ENCODE measurements at places on chromosomes 1 and 21.

DNA sequence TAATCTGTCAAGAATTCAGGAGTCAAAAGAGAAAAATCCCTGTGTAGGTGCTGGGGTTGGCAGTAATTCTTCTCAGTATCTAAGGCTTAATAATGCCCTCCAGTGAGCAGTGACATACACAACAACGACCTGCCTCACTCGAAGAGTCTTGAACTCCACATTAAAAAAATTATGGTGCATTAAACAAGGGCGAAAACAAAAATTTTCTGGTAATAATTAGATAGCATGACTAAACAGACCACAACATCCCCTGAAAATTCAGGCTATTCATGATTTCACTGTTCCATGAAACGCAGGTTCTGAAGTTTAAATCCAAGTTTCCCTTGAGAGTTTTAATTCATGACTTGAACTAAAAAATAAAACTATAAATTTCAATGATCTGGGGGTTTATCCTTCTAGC lies 5.1 kb downstream of the SRSF4 start:
- DNase-seq = no peak

DNA sequence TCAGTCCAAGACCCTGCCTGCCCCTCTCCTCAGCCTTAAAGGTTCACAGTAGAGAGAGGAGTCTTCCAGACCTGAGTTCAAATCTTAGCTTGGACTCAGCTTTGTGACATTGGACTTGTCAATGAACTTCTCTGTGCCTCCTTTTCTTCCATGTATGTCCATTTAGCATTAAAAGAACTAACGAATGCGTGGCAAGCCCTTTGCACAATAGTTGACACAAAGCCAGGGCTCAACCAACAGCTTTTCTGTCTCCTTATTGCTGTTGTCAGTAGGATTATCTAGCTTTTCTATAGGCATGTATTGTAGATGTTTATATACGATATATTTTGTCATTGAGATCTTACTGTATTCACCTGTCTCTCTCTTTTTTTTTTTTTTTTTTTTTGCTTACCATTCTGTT lies 450.8 kb downstream of the PTPRU start:
- DNase-seq = no peak

DNA sequence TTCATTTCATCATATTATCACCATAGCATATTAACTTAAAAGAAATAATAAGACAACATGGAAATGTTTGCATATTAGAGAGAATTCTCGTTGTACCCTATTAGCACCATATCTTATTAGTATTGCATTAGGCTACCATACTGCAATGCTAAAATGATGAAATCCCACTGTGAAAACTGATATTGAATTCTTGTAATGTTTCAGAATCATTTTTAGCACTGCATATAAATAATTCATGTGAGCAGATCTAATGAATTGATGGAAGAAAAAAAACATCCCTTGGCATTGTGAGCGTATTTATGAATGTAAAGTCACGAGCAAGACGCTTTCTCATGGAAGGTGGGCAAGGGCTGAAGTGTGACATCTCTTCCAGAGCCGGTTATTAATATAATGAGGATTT lies 257.1 kb upstream of the PTBP2 start:
- no peak for DNase-seq

GRCh38 chr1:147494998-147495580 lies 46.2 kb upstream of the BCL9 start:
- peak; percentile 78 for DNase-seq

DNA sequence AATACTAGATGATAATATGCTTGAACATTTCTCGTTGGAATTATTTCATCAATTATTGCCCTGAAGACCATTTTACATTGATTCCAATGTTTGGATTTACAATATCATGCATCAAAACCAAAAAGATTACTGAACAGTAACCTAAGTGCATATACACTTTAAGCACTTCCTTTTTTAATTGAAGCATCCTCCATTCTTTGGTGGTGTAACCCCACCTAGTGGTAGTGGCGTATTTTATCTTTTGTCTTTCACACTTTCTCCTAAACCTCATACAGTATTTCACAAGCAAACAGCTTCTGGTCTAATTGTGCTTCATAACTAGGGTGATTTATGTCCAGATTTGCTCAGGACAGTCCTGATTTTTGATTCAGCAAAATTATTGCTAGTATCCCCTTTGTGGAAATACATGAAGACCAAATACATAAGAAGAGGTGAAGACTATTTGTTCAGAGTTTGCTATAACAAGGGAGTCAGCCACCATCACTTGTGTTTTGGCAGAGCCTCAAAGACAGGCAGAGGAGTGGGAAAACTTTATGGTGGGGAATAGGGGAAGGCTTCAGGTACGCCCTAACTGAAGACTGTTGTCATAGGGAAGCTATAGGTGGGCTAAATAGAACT lies 3.4 kb upstream of the NVL start:
- DNase-seq = peak; percentile 53

GRCh38 chr1:185377831-185378230 lies 60.8 kb upstream of the IVNS1ABP start:
- no peak for DNase-seq

GRCh38 chr1:245008761-245009160 lies 144.4 kb upstream of the HNRNPU start:
- DNase-seq = no peak

DNA sequence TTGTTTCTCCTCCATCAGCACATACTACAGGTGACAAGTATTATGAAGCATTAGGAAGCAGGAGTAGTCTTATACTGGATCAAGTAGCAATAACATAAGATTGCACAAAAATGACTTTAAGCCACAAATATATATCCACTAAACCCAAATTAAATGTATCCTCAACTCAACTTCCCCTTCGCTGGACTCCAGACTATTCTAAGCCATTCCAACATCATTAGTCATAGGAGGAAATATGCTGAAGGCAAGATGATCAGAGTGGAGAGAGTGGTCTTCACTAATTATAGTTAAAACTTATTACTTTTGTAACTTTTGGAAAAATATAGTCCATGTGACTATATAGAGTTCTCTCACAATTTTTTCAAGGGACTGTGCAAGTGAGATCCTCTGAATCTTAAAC lies 390.7 kb upstream of the ZP4 start:
- no peak for DNase-seq

DNA sequence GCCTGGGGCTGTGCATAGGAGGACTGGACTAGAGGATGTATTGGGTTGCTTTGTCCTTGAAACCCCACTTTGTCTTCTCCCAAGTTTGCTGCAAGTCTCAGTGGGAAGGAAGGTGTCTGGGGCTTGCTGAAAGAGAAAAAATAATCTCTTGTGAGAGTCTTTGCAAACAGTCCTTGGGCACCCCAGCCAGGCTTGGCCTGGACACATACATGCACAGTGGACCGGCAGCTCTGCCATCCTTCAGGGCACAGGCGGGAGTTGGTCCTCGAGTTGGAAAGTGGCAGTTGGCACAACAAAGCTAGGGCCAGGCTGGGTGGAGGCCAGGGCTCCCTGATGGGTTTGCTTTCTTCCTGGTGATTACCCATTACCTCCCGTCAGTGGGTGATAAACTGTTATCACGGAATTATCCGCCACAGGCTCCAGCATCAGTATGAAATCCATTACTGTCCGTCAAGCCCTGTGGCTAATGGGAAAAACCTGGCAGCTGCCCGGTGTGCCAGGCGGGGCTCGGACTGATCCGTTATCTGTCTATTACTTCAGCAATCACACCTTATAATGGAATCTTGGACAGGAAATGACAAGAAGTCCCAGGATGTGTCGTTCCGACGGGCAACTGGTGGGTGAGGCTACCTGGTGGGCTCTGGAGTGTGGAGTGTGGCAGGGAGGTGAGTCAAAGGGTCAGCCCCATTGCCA lies 265.7 kb downstream of the GRIK3 start:
- no peak for DNase-seq

GRCh38 chr1:212671342-212672031 lies 28.2 kb downstream of the BATF3 start:
- peak; percentile 26 for DNase-seq

GRCh38 chr1:59673573-59674450 lies 140.9 kb upstream of the HOOK1 start:
- DNase-seq = peak; percentile 55

- DNase-seq = no peak
These were observed 255.3 kb downstream of the PDE4B start for GRCh38 chr1:66048011-66048410.

GRCh38 chr1:213389061-213389581 lies 338.1 kb downstream of the RPS6KC1 start:
- DNase-seq = no peak

GRCh38 chr1:110339407-110340206 lies 430 bp downstream of the RBM15 start:
- peak; percentile 44 for DNase-seq

DNA sequence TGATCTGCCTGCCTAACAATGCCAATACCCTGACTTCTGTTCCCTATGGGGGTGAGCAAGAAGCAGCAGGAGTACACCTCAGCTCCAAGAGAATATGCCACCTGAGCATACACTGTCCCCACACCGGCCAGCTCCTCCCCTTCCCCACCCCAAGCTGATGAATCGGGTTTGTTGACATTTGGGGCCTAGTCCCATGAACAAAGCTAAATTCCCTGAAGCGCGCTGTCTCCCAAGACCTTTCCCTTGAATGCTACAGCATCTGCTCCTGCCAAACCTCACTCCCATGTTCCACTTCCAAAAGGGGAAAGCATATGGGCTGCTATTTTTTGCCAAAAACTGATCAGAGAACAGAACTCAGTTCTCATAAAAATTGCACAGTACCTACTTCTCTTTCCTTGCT lies 220.4 kb upstream of the CAMK1G start:
- no peak for DNase-seq

- no peak for DNase-seq
These were observed 34.5 kb downstream of the EBNA1BP2 start for GRCh38 chr1:43137445-43138052.

DNA sequence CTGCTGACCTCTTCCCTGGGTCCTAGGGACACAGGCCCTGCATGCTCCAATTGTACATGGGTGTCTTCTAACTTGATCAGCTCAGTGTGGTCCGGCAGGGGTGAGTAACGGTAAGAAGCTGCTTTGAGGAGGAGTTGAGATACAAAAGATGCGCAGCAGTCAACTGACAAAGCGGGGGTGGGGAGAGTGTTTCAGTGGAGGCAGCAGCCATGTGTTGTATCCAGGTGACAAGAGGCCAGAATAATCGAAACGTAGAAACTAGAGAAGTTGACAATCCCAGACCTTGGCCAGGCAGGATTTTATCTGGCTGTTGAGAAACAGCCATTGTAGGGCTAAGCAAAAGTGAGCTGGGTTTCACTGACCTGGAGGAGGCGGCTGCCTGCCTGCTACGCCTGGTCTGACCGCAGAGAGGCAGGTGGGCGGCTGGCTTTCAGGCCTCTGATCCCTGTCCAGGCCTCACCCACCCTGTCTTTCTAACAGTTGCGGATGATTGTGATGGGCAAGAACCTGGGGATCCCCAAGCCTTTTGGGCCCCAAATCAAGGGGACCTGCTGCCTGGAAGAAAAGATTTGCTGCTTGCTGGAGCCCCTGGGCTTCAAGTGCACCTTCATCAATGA lies 28.8 kb downstream of the PADI6 start:
- DNase-seq = no peak

- no peak for DNase-seq
These were observed 23.7 kb downstream of the KRTAP10-1 start for GRCh38 chr21:44516342-44516741.

GRCh38 chr1:19139711-19140110 lies 70.4 kb downstream of the UBR4 start:
- DNase-seq = no peak

- DNase-seq = peak; percentile 89
These were observed at the start of gene ZBTB8B for GRCh38 chr1:32464716-32465577. ZBTB8B (plus strand) TSS chr1:32465072; CDS start chr1:32470625, 5,553 bp downstream.

DNA sequence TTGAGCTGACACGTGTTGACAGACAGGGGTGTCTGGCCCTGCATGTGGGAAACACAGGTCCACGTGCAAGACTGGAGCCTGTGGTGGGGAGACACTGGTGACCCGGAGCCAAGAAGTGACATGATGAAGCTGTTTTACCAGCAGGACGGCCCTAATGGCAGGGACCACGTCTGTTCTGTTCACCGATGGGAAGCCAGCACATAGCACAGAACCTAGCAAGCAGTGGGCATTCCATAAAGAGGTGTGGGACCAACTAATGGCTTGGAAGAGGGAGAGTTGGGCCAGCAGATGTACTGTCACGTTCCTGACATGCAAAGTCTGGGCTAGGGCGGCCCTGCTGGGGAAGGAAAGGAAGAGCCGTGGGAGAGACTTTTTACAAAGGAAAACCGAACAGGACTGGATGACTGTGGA lies 15.3 kb downstream of the NAV1 start:
- no peak for DNase-seq

GRCh38 chr21:45283611-45284455 lies 3.9 kb downstream of the POFUT2 start:
- DNase-seq = no peak

- DNase-seq = no peak
These were observed 5.1 kb upstream of the OLIG1 start for GRCh38 chr21:33064623-33065390.

GRCh38 chr1:233675446-233675845 lies 61.5 kb downstream of the KCNK1 start:
- no peak for DNase-seq

DNA sequence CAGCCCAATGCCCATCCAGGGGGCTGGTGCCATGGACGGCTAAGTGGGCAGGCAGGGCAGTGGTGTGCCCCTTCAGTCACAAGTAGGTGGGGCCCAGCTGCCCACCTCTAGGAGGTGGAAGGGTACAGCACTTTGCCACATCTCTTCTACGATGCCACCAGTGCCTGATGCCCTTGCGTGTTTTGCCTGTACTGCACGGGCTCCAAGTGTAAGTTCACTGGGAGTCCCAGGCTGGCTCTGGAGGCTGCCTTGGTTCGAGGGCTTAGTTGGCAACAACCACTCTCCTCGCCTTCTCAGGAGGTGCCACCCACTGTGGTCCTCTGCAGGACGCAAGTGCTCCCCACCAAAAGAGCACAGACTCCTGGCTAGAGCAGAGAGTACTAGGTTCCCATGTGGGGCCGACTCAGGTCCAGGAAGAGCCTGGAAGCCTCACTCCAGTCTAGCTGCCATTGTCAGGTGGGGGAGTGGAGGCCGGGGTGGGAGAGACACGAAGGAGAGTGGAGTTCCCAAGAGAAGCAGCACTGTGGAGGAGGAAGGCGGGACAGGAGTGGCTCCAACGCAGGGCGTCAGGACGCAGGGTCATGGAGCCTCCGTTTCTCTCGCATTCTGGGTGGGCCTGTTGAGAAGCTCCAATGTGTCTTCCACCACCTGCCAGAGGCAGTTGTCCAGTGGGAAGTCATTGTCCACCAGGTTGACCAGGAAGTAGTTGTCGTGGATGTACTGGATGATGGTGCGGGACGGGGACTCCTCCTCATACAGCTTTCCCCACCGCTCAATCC lies 15.5 kb downstream of the MTHFR start:
- DNase-seq = no peak
